Non-pigmented ciliary epithelial cell (primary cell): ENCODE measurements at places on chromosomes 3 and 15.

- DNase-seq = no peak
Measured at GRCh38 chr15:74173380-74174218, at the start of gene ISLR. ISLR (plus strand) TSS chr15:74173710; CDS start chr15:74174859, 1,149 bp downstream.

DNA sequence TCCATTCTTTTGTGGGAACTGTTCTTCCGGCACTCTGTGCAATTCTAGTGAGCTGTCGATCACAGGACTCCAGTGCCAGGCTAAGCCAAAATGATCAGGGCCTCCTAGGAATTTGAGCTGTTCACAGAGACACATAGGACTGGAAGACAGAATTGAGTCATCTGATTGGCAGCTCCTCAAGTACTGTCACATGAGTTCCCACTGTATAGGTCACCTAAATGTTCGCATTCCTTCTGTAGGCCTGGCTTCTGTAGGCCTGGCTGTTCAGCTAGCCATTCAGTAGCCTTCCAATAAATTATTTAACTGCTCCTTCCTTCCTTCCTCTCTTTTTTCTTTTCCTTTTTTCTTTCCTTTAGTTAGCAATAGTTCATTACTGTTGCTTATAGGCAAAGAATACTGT lies 4.3 kb downstream of the PROS1 start:
- no peak for DNase-seq

DNA sequence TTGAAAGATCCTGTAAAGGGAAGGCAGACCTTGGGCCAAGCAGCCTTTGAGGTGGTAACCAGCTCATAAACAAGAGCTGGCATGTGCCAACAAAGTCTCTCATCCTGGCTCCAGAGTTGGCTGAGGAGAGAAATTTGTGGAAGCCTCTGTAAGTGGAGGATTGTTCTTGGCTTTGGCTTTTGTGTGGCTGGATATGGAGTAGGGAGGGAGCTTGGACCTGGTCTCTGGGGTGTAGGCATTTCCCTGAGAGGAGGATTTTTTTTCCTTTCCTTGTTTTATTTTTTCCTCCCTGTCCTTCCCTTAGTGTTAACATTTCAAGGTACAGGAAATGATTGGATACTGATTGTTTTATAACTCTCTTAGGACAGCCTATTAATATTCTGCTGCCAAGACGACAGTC lies 60.8 kb downstream of the ZNF609 start:
- DNase-seq = no peak

DNA sequence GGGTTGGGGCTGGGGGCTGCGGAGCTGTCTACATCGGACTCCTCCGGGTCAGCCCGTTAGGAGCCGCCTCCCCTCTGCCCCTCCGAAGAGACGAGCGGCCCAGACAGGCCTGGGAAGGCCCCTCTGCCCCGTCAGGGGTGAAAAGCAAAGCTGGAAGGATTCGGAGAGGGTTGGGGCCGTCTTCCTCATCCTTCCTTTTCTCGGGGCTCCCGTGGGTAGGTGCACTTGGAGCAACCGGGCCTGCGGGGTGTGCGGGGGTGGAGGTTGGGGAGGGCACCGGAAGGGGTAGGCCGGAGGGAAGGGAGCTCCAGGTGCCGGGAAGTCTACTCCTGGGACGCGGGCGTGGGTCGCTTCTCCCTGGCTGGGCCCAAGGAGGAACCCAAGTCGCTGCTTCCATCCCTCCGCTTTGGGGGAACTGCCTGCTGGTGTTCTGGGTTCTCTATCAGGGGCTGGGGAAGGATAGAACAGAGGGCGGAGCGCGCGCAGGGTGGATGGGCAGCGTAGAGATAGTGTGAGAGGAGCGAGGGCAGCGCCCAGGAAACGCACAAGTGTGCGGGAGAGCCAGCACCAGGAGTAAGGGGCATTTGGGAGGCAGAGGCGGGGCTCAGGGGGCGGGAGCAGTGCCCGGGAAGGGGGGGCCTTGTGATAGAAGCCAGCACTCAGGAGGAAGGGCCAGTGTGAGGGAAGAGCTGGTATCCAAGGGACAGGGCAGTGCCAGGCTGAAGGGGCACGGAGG lies 590 bp downstream of the POLR2H start:
- DNase-seq = no peak

- no peak for DNase-seq
Measured at GRCh38 chr3:12897381-12898289, 56.3 kb upstream of the RPL32 start.

DNA sequence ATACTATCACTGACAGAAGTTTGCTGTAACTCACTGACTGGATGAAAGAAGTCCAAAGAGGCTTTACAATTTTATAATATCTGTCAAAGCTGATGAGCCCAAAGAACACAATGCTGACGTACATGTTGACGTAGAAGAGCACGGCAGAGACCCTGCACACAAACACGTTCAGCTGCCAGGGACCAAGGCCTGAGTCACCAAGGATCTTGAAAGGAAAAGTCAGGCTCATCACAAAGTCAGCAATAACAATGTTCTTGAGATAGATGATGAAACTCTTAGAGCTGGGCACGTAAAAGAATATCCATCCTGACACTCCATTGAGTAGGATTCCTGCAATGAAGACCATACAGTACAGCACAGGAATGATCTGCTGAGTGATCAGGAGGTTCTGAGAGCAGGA lies 10.9 kb upstream of the GPR171 start:
- no peak for DNase-seq

DNA sequence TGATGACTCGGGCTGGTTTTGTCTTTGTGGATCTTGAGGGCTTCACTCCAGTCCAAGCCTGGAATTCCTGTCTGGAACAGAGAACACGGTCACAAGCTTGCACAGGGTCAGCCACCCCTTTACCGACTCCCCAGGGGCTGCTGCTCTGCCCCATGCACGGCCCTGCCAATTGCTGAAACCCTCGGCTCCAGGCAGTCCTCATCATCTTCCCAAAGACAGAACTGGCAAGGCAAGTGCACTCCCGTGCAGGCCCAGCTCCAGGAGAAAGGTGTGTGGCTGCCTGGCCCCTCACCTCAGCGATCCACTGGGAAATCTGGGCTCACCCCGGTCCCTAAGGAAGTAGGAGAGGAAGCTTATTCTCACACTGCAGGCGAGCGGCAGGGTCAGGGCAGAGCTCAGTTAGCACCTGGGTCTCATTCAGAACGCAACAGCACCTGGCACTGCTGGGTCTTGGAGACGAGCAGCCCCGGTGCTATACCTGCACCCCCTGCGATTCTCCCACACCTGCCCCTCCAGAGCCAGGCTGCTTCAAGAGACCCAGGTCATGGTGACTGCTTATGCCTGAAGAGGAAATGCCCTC lies 7.2 kb downstream of the MAP6D1 start:
- DNase-seq = no peak

DNA sequence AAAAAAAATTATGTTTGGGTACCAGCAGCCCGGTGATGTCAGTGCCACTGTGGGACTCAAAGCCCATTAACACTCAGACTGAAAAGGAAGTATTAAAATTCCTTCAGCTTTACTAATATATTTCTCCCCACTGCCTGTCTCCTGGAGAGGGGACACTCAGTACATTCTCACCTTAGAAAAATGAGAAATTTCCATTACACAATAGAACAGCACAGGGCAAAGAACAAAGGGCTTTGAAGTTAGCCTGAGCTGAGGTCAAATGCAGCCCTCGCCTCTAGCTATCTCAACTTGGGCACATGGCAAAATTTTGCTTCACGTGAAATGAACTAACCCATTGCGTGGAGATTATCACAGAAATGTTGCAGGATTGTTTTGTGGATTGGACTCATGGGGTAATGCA lies 80.8 kb downstream of the RARB start:
- DNase-seq = peak; percentile 67

GRCh38 chr15:65021488-65021887 lies 8.0 kb downstream of the MTFMT start:
- no peak for DNase-seq

GRCh38 chr3:126609909-126610308 lies 45.0 kb downstream of the TXNRD3 start:
- no peak for DNase-seq

DNA sequence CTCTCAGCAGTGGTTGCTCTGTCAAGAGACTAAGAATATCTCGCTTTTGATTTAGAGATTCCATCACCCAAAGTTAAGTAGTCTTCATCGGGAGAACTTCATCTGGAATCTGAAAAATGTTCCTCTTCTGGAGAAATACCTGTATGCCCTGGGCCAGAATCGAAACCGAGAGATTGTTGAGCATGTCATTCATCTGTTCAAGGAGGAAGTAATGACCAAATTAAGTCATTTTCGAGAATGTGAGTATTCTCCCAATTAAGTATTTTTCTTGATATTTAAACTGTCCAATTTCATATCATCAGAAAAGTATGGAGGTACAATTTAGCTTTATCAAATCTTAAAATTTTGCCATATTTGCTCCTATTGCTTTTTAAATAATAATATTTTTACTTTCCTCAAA lies 12.9 kb upstream of the PSMA4 start:
- DNase-seq = no peak

- DNase-seq = no peak
Measured at GRCh38 chr3:71327936-71328335, 255.6 kb downstream of the FOXP1 start.

DNA sequence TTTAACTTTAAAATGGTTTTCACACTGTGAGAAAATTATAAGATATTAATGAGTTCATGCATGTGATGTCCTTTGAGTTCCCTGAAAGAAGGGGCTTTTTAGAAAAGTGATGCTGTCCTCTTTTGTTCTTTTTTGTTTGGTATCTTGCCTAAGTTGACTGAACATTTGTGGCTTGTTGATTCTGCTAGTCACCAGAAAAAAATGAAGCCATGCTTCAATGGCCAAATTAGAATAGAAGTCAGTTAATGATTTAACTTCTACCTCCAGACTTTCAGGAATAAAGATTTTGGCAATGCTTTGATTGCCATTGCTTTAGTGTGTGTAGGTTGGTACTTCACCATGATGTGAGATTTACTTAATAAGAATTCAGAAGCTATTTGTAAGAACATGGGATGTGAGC lies 260.6 kb upstream of the NECTIN3 start:
- peak; percentile 45 for DNase-seq

GRCh38 chr15:91866971-91867372 lies 13.5 kb downstream of the SLCO3A1 start:
- no peak for DNase-seq

DNA sequence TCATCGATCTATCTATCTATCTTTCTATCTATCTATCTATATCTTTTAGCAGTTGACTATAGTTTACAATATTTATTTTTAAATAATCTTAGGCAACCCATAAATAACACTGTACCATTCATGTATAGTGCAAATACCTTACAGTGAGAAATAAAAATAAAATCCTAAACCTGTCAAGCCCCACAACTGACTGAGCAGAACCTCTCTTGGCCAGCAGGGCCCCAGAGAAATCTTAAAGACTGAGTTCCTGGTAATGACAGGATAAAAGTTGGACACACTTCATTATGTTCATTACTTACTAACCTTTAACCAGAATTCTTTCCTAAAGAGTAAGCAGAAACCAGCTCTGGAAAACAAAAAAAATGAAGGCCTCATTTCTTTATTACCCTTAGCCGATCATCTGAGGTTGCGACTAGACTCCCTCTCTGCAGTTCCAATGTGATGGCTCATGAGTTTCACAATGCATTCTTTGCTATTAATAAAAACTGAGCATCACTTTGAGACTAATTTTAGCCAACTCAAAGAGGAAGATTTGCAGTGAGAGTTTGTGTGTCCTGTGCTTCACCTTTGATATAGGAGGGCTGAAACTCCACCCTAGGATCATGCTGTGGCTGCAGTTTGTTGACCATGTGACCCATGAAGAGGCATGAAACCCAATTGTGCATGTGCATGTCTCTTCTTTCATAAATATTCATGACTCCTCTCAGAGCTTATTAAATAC lies 1072.0 kb downstream of the NSUN3 start:
- peak; percentile 11 for DNase-seq

DNA sequence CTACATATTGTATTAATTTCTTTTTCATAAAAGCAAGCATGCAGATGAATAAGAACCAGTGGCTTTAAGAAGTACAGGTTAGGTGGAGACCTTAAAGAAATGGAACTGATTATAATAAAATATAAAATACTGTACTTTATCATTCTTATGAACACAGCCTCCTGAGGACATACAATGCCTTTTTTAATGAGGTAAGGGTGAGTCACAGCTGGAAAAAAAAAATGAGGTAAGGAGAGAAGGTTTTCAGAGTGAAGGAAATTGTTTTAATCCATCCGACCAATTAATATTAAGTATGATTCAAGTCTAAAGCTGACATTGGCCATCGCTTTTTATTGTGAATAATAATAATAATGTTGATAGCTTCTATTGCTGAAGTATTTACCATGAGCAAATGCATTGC lies 170.3 kb upstream of the SOX2 start:
- no peak for DNase-seq

- no peak for DNase-seq
Measured at GRCh38 chr3:197811343-197811742, 20.3 kb downstream of the LRCH3 start.

GRCh38 chr3:45211466-45212094 lies 14.5 kb downstream of the TMEM158 start:
- DNase-seq = no peak

- DNase-seq = no peak
Measured at GRCh38 chr3:107670986-107671385, 148.2 kb downstream of the BBX start.

- DNase-seq = no peak
Measured at GRCh38 chr3:8873740-8874139, 89.5 kb downstream of the RAD18 start.

DNA sequence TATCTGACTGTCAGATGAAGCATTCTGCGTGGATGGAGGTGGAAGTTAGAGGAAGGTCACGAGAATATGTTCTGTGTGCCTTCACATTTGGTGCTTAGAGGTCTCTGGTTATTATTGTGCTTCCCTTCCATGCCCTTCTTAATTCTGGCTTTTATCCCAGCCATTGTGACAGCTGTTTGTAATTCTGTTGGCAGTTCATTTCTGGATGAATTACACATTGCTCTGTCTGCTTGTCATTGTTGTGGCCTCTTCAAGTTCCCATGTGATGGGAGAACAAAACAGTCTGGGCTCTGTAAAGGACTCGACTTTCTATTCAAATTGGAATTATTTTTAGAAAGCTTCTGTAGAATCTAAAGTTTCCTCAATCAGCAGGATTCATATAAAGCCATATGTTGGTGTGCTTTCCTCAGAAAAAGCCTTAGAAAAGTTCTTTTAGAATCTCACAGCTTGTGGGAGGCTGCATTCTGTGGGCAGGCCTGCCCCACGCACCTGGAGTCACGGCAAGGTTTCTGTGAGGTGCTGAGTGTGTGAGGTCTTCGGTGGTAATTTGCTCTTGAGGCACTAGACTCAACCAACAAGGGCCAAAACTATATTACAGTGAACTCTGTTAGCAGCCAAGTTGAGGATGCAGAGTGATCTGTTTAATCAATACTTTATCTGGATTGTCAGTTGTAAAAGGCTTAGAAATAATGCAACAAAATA lies 397.4 kb upstream of the AZI2 start:
- DNase-seq = no peak
